ENCODE measurements at places on chromosomes 6 and 20.

- no peak for DNase-seq
Observed at GRCh38 chr6:114580882-114581281, 238.1 kb upstream of the HS3ST5 start.

DNA sequence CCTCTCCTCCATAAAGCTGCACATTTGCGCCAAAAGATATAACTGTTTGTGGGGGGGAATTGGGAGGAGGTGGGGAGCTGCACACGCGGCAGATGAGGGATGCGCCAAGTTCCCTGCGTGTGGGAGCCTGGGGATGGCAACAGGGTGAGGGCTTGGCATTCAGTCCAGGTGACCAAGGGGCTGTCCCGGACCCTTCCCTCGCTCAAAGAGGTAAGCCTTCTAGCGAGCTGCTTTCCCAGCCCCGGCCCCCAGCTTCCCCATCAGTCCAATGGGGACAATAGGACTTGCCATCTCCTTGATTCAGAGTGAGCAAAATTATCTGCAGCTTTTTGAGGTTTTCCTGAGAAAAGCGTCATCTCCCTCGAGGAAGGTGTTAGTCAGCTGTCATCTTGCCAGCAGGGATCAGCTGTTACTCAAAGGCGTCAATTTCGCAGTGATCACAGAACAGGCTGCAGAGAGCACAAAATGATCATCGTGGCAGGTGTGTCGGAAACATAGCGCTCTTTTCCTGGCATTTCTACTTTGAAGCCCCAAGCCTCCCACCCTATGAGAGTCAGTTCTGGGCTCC, 21.3 kb downstream of the ZNF831 start:
- DNase-seq, result no peak

DNA sequence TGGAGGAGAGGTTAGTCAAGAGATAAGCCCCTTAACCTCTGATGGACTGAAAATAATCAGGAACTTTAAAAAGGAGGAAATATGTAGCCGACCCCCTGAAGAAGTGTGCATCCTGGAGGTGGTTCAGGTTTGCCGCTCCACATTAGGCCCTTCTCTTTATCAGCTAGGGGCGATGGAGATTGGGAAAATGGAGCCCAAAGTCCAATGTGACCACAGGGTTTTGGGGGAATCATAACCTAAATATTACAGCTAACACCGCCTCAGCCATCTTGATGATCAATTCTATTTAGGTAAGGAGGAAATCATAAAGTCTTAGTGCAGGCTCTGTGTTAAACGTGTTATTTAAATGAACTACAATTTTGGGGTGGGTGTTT, 1.2 kb downstream of the OGFRL1 start:
- DNase-seq, result no peak

DNA sequence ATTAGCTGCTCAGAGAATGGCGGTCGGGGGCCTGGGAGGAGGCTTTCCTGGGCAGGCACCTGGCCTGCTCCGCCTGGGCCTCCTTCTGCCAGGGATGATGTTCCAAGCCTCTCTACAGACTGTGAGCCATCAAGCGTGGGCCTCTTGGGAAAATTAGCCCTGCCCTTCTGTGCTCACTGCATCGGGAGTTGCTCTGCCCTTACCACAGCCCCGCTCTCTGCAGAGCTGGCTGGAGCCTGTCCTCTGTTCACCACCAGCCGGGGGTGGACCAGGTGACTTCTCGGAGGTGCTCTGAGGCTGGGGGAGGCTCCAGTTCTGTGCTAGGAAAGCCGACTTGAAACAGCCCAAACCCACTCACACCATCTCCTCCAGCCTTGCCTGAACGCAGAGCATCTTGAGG, 24.2 kb downstream of the MDGA1 start:
- DNase-seq, result no peak

GRCh38 chr20:59603781-59604541, at the start of gene PHACTR3:
PHACTR3 (plus strand) TSS chr20:59604540; CDS start chr20:59605015, 475 bp downstream.
- DNase-seq, result no peak

GRCh38 chr6:145656128-145656527, 79.2 kb downstream of the EPM2A start:
- DNase-seq, result no peak

GRCh38 chr6:72182337-72183246, 296.2 kb downstream of the RIMS1 start:
- DNase-seq, result no peak

Data from CD4-positive, alpha-beta T cell treated with Interleukin-17A for 4 hours (primary cell).